ENCODE measurements at places on chromosomes 7 and 10.

DNA sequence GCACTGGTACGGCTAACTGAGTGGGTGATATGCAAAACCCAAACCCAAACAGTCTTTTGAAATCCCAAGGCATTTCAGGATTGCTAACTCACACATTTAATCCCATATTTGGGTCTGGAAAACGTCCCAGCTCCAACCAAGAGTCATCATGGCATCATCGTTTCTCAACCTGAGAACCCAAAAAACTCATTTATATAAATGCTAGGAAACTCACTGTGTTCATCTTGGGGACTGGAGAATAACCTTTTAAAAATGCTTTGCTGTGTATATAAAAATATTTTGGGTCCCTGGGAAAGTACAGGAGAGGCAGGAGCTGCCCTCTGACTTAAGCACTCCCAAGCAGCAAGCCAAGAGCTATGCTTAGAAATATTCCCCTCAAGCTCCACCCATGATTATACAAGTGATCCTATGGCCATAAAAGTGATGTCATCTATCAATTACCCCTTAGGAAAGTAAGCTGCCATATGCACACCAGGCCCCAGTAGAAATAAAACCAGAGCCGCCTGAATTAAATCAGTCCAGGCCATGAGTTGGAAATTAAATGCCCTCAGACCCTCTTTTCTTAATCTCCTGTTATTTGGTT, 352.1 kb downstream of the FRMD4A start:
- DNase-seq: no peak

GRCh38 chr10:16441173-16441840, 4.5 kb downstream of the PTER start:
- no peak for DNase-seq

GRCh38 chr7:69803699-69804516, 205.6 kb downstream of the AUTS2 start:
- DNase-seq: no peak

- no peak for DNase-seq
Observed at GRCh38 chr10:19250546-19250945, 201.9 kb downstream of the MALRD1 start.

- no peak for DNase-seq
Observed at GRCh38 chr7:64869121-64869725, 33.9 kb upstream of the ZNF273 start.

GRCh38 chr10:89085153-89085552, 94.6 kb downstream of the FAS start:
- DNase-seq: no peak

GRCh38 chr7:41979834-41980307, 257.1 kb downstream of the GLI3 start:
- DNase-seq: no peak

DNA sequence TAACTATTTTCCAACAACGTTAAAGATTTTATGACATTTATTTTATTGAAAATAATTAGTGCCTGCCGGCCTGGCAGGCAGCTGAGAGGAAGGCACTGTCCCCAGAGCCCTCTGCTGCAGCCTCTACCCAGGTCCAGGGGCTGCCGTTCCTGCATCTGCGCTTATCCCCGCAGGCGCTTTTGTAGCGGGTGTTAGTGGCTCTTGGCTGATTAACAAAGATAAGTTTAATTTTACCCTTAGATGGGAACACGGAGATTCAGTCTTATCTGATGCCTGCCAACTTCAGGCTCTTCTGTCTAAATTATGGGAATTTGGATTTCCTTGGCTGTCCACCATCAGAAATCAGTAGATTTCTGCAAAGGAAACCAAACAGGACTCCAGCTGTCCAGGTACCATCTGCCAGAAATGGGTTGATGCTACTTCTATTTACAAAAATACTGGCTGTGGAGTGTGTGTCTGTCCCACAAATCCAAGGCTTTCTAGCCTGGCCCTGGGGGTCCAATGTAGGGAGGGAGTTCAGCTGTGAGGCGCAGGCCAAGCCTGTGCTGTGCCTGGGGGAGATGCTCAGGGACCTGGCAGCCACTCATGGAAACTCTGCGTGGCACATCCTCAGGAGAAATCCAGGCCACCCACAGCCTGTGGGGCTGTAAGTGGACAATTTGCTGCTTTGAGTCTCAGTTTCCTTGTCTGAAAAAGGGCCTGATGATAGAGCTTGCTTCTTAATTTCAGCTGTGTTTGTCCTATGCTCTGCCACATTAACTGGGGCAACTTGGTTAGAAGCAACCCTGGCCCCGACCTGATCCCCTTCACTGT, 62.0 kb upstream of the IGFBP3 start:
- DNase-seq: no peak

GRCh38 chr7:15457990-15458955, 103.5 kb downstream of the AGMO start:
- DNase-seq: no peak

- DNase-seq: no peak
Observed at GRCh38 chr10:83945982-83946718, 193.2 kb upstream of the GHITM start.

DNA sequence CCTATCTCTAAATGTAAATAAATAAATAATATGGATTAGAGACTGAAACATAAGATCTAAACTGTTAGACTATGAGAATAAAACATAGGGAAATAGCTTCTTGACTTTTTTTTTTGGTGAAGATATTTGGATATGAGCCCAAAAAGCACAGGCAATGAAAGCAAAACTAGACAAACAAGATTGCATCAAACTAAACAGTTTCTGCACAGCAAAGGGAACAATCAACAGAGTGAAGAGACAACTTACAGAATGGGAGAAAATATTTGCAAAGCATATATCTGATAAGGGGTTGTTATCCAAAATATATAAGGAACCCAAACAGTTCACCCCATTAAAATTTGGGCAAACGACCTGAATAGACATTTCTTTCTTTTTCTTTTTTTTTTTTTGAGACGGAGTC, 148.1 kb downstream of the SUGCT start:
- DNase-seq: no peak

DNA sequence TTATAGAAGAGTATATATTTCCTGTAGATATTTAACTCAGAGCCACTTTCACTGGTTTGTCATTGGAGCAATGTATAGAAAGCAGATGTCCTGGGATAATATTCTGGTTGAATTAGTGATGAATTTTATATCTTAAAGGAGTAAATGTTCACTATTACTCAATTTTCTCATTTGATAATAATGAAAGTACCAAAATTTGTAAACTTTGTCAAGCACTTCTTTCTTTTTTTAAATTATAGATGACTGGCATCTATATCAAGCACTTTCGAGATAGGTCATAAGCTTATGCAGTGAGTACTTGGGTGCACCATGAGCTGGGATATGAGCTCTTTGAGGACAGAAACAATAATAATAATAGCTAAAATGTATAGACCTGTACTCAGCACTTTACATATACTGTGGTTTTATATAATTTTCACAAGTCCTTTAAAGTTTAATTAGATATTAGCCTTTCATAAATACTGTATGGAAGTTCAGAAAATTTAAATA, 11.3 kb downstream of the RSBN1L start:
- no peak for DNase-seq

DNA sequence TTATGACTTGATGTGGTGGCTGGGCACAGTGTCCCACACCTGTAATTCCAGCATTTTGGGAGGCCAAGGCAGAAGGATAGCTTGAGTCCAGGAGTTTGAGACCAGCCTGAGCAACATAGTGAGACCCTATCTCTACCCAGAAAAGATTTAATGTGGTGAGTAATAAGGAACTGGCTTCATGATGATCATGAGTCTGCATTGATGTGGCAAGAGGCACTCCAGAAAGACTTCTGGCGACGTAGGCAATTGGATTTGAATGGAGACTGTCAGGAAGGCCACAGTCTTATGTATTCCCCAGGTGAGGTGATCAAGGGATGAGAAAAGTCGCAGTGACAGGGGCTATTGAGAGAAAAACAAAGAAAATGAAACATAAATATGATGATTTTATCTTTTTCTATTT, 138.0 kb downstream of the CACNB2 start:
- no peak for DNase-seq

DNA sequence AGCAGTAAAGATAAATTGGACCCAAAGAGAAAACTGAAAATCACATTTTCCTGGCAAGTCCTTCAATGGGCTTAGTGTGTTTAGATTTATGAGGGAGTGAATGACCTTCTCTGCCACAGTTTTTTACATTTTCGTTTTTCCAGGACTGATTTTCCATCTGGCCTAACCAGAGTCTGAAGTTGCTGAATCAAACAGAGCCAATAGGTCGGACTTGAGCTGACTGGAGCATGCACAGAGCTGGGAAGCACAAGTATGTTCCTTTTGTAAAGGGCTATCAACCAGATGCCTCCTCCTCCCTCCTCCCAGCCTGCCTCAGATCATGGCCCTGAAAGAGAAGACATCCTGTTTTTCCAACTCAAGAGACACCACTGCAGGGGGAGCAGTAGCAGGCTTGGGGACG, 126.0 kb upstream of the ANKRD1 start:
- no peak for DNase-seq

DNA sequence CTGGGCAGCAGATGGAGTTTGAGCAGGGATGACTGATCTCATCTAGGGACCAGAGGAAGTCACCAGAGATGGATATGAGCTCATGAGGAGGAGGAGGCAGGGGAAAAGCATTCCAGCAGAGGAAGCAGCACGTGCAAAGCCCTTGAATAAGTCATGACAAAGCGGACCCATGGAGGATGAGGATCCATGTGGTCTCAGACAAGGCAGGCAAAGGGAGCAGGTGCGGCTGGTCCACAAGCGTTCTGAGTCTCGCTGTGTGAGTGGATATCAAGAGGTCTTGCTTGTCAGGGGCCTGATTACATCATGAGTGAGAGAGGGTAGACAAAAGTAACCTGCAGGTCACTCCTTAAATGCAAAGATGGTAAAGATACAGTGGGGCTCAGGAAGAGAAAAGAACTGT, 307.6 kb downstream of the GRID1 start:
- DNase-seq: no peak
